ENCODE measurements at places on chromosomes 2 and 18. TPM values are rescaled to one million over a fixed set of nuclear protein-coding genes. Genes with fewer than 3 reads are reported as not detected.

- H3K27ac ChIP-seq, result no peak overlapping the region
- H3K4me1 ChIP-seq, result peaks cover 20% of the 10 kb centered on the region
- DNase-seq, result no peak
- no peaks in the 10 kb centered on the region for H3K36me3 ChIP-seq
These were observed 4.0 kb upstream of the RNF152 start for GRCh38 chr18:61896757-61897156.

DNA sequence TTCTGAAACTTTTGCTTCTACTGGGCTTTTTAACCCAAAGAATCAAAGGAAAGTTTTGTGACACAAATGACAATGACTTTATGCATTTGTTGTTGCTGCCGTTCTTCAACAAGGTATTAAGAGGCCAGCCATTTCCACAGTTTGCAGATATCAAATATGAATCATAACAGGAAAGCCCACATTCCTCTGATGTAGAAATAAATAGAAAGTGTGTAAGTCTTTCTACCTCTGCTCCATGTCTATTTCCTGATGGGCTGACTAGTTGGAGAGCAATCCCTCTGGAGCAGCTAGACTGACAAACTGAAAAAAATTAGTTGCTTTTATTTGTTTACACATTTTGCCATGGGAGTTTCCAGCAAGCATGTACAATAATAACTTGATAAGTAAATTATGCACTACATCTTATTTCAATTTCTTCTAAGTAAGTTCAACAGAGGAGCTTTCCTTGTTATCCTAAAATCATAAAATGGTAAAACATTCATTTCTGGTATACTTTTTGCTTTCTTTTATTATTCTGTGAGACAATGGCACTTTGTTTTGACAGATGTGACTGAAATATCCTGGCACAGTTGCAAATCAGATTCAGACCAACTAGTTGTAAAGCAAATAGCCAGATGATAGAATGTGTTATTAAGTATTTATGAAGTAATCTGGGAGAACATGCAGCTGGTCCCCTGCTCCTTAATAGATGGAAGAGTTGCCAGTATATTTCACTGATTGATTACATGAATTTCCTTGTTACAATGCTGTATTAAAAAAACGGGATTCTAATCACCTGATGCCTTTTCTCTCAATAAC, 266.7 kb downstream of the METTL4 start:
- DNase-seq, result no peak
- H3K27ac ChIP-seq, result no peak overlapping the region
- no peak overlapping the region for H3K4me3 ChIP-seq
- H3K27me3 ChIP-seq, result peaks cover 5% of the 10 kb centered on the region
- no peaks in the 10 kb centered on the region for H3K36me3 ChIP-seq
- H3K4me1 ChIP-seq, result no peaks in the 10 kb centered on the region

DNA sequence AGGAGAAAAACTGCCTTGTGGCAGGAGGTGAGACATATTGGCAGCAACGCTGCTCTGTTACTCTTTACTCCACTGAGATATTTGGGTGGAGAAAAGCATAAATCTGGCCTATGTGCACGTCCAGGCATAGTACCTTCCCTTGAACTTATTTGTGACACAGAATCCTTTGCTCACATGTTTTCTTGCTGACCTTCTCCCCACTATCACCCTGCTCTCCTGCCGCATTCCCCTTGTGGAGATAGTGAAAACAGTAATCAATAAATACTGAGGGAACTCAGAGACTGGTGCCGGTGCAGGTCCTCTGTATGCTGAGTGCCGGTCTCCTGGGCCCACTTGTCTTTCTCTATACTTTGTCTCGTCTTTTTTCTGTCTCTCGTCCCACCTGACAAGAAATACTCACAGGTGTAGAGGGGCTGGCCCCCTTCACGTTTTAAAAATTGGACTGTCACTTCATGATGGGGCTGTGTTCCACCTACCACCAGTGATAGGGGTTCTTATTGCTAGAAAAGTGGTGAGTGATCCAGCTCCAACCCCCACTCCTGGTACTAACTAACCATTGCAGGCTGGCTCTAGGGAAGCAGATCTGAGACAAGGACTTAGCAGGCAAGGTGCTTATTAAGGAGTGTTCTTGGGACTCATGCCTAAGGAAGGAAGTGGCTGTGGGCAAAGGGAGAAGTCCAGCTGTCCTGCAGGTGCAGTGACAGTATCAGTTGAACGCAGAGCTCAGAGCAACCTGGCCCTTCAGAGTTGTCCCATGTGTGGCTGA, 51.7 kb downstream of the LONRF2 start:
- DNase-seq, result no peak
- no peaks in the 10 kb centered on the region for H3K4me1 ChIP-seq
- H3K4me3 ChIP-seq, result no peak overlapping the region
- no peaks in the 10 kb centered on the region for H3K27me3 ChIP-seq
- no peaks in the 10 kb centered on the region for H3K36me3 ChIP-seq

The FOXI3 gene
- not detected for total RNA-seq

The SLC20A1 gene
- total RNA-seq, result 130 TPM

The UBR3 gene
- total RNA-seq, result 32.1 TPM

The ACMSD gene
- not detected for total RNA-seq

The MC2R gene
- not detected for total RNA-seq

Measured in CD4-positive, alpha-beta T cell (primary cell).